ENCODE measurements at places on chromosomes 4 and X. TPM values are rescaled to one million over a fixed set of nuclear protein-coding genes. Genes with fewer than 3 reads are reported as not detected.

GRCh38 chr4:77104388-77104787, 28.6 kb upstream of the CCNI start:
- H3K36me3 ChIP-seq, result no peaks in the 10 kb centered on the region
- H3K4me1 ChIP-seq, result peaks cover 2% of the 10 kb centered on the region
- H3K27me3 ChIP-seq, result no peaks in the 10 kb centered on the region
- DNase-seq, result no peak
- no peak overlapping the region for H3K27ac ChIP-seq

PNMA3 gene
- 5.4 TPM for total RNA-seq

BRS3 gene
- not detected for total RNA-seq

MAGEA3 gene
- 0.18 TPM for total RNA-seq

SHROOM2 gene
- total RNA-seq, result 15.4 TPM

- H3K4me3 ChIP-seq, result no peak overlapping the region
- no peaks in the 10 kb centered on the region for H3K27me3 ChIP-seq
- H3K36me3 ChIP-seq, result no peaks in the 10 kb centered on the region
- no peak for DNase-seq
- no peaks in the 10 kb centered on the region for H3K4me1 ChIP-seq
- H3K27ac ChIP-seq, result no peak overlapping the region
Measured at GRCh38 chrX:115449742-115450141, 111.2 kb upstream of the PLS3 start.

Measured in endodermal cell (in vitro differentiated cells).